ENCODE measurements at places on chromosomes 5 and 9.

DNA sequence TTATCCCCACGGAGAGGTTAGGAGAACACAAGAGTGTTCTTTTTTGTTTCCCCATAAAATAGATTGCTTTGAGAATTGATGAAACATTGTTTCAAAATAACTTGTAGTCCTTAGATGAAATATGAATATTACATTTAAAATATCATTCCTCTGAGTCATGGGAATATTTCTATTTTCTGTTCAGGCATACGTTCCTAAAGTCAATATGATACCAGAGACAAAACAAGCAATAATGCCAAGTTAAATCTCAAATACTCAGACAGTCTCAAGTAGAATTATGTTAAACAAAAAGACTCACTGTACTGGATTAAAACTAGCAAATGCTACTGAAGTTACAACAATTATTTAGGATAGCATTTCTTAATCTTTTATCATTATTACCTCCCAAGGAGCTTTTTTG, 111.7 kb upstream of the C6 start:
- DNase-seq, result no peak

GRCh38 chr5:75439276-75439675, 72.2 kb downstream of the CERT1 start:
- DNase-seq, result no peak

GRCh38 chr9:98129451-98129881, 10.4 kb upstream of the TRIM14 start:
- DNase-seq, result peak; percentile 28

GRCh38 chr9:124654431-124654830, 116.7 kb downstream of the NR6A1 start:
- no peak for DNase-seq

- no peak for DNase-seq
Observed at GRCh38 chr5:69493396-69494133, 975 bp downstream of the OCLN start.

DNA sequence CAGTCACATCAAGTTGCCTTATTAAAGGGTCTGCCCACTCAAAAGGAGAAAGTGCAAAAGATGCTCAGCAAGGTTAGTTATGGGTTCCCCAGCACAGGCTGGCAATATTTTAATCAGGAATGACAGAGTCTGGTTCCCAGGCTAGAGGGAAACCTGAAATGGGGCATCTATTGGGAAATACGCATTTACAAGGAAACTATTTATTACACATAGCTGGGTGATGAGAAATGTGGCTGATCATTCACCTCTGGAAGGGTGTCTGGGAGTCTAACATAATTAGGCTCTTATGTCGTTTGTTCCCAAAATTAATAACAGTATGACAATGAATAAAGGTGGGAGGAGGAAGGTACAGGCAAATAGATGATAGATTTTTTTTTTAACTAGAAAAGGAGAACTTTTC, 314.7 kb downstream of the ENC1 start:
- peak; percentile 44 for DNase-seq

DNA sequence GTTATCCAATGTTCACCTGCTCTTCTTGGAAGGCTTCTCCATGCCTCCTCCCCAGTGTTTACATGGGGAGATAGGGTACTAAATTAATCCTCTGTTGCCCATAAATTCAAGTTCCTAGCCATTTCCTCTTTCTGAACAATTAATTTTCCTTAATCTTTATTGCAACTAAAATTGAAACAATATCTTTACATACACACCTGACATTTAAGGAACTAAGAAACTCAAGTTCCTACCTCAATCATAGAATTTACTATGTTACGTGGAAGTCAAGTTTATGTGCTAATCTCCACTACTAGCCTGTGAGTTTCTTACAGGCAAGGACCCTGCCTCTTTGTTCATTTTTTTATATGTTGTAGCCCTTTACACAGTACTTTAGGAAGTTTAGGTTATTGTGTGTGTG, 10.1 kb upstream of the ADRB2 start:
- no peak for DNase-seq

- DNase-seq, result peak; percentile 45
Observed at GRCh38 chr5:27854243-27854852, 816.0 kb upstream of the CDH9 start.

- no peak for DNase-seq
Observed at GRCh38 chr5:151312756-151313324, 9.3 kb upstream of the SLC36A3 start.

DNA sequence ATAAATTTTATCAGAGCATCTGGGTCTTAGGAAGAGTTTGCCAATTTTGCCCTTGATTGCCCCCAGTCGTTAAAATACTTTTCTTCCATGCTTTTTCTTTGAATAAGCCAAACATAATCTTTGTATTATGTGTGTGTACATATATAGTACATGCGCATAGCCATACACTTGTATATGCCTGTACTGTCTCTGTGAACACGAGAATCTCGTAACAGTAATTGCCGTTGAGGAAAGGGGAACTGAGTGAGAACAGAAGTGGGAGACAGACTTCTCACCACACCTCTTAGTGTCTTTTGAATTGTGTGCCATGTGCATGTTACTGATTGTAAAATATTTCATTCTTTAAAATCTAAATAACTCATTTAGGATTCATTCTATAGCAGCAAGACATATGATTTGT, 79.6 kb upstream of the GRHPR start:
- DNase-seq, result no peak

- no peak for DNase-seq
Observed at GRCh38 chr9:115746496-115746895, 407.1 kb upstream of the PAPPA start.

DNA sequence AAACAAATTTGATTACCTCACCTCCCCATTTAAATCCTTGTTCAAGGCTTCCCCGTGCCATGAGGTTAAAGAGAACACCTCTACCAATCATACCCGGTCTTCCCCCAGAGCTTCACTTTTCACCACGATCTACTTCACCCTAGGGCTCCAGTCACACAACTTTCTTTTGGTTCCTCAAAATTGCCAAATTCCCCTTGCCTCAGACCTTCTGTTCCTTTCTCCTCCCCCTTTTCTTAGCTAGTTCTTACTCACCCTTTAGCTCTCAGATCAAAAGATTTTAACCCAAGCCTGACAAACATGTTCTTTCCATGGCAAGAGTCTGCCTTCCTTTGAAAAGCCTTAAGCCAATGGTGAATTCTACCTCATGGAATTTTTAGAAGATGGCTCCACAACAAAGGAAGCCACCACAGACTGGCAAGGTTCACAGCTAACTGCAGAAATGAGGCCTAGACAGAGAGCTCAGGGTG, 56.7 kb downstream of the MAPKAP1 start:
- DNase-seq, result peak; percentile 72

- DNase-seq, result no peak
Observed at GRCh38 chr9:105291938-105292337, 47.5 kb downstream of the SLC44A1 start.

DNA sequence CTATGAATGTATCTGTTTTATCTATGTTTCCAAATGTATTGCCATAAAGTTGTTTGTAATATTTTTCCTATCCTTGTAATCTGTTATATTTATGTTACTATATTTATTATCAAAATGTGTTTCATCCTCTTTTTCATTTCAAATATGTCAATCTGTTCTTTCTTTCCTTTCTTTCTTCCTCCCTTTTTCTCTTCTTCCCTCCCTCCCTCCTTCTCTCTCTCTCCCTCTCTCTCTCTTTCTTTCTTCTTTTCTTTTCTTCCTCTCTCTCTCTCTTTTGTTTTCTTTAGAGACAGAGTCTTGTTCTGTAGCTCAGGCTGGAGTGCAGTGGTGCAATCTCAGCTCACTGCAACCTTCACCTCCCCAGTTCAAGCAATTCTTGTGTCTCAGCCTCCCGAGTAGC, 91.3 kb downstream of the GTF3C4 start:
- no peak for DNase-seq

DNA sequence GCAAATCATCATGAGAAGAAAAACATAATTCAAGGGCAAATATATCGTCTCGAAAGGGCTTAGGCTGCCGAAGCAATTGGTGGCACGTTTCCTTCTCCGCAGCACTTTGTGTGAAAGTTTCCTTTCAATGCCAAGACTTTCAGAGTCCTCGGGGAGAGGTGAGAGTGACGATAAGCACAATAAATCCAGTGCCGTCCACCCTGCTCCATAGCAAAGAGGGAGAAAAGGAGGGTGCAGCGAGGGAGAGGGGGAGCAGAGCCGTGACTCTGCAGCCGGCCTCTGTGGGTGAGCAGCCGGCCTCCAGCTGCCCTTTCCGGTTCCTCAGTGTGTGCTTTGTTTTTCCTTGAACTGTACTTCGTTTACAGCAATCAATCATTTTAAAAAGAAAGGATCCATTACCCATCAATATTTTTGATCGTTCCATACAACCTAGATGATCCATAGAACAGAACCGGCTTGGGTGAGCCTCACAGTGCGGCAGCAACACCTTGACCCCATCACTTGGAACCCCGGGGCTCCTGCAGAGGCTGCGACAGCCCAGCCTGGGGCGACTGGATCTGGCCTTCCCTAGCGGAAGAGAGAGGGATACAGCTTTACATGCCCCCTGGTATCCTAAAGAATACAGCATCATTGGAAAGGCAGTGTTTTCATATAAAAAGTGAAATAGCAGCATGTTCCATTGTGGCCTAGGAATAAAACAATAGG, 247.0 kb upstream of the IRX4 start:
- DNase-seq, result no peak

DNA sequence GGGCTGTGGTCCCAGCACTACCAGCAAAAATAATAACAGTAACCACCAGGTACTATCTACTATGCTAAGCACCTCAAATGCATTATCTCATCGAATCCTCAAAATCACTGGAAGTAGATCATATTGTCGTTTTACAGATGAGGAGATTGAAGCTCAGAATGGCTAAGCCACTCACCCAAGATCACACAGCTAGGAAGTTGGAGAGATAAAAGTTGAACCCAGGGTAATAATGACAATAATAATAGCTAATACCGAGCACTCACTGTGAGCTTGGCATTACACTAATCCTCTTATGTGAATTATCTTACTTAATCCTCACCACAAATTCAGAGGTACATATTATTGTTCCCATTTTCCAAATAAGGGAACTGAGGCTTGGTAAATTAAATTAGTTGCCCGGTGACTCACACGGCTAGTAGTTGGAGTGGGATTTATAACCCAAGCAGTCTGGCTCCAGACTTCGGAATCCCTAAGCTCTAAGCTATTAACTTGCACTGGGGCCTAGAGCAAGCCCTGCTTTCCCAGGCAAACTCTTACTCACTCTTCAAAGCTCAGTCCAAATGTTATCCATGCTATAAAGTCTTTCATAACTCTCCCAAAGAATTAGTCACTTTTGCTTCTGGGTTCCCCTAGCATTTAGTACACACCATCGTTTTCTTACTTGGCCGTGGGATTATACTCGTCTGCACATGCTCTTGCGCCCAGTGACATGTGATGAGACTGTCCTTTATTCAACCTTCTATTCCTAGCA, 3.8 kb downstream of the ARSI start:
- peak; percentile 95 for DNase-seq

DNA sequence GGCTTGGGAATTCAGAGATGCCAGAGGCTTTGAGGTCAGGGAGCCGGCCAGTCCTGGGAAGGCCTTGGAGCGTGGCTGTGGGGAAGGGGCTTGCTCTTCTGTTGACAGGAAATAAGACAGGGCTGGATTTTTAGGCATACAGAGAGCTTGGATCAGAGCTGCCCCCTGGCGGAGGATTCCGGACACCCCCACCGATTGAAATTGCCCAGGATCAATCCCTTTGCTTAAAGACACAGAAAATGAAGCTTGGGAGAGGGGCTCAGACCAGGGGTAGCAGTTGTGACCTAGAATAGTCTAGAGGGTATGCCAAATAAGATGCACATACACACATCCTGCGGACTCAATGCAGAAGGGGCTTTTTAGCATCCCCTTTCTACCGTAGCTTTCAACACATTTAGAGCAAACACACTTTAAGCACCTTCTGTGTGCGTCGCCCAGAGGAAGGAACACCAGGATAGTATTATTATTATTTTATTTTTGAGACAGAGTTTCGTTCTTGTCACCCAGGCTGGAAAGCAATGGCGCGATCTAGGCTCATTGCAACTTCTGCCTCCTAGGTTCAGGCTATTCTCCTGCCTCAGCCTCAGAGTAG, 1.7 kb upstream of the NTMT1 start:
- no peak for DNase-seq

DNA sequence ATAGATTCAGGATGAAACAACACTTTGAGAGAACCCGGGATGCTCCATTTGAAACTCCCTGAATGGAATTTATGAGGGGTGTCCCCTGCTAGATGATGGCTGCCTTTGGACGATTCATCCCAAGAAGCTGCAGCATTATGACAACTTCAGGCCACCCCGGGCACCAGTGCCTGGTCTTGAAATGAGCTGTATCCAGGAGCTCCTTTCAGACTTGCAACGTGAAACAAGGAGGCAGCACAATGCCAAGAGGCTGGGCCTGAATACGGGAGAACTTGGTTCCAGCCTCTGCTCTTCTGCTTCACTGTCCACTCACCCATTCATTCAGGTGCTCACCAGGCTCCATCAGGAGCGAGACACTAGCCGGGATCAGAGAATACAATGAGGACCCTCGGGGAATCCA, 78.3 kb downstream of the STK10 start:
- no peak for DNase-seq

GRCh38 chr5:89729623-89730301, 679.8 kb downstream of the CETN3 start:
- no peak for DNase-seq

GRCh38 chr5:92468295-92468694, 1085.2 kb upstream of the ARRDC3 start:
- no peak for DNase-seq

DNA sequence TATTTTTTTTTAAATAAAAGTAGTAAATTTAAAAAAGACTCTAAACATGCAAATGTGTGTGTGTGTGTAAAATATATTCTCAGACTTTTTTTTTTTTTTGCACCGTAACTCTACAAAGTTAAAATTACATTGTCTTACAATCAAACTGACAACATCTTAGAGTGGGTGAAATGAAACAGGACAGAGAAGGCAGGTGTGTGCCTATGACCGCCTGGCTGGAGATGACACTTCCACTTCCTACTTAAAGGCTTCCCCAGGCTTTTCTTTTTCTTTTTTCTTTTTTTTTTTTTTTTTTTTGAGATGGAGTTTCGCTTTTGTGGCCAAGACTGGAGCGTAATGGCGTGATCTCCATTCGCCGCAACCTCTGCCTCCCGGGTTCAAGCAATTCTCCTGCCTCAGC, 2.7 kb upstream of the AK1 start:
- no peak for DNase-seq

- peak; percentile 56 for DNase-seq
Observed at GRCh38 chr5:154366353-154366752, 79.4 kb upstream of the SAP30L start.

GRCh38 chr9:122642226-122642625, 15.2 kb downstream of the OR1B1 start:
- peak; percentile 4 for DNase-seq

DNA sequence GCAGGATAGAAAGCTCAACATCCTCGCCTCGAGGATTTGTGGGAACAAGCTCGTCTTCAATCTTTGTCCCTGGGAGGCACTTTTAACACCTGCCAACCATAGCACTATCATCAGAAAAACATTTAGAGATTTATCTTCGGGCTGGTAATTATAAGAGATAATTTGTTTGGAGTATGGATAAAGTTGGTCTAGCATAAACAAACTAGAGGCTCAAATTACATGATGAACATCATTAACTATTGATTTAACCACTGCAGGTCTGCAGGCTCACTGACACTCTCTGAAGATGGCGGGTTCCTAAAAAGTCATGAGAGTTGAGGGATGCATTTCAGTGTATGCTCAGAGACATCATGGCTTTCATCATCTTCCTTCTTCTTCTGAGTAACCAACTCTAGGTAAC, 25.8 kb upstream of the PCA3 start:
- no peak for DNase-seq
